ENCODE measurements at places on chromosomes 6 and 20.

GRCh38 chr6:28542440-28543296, 17.0 kb downstream of the GPX5 start:
- peak; percentile 64 for DNase-seq

GRCh38 chr20:37895166-37895565, 7.8 kb upstream of the VSTM2L start:
- no peak for DNase-seq

- DNase-seq, result no peak
These were observed 79.8 kb downstream of the PSMB1 start for GRCh38 chr6:170473301-170473717.

DNA sequence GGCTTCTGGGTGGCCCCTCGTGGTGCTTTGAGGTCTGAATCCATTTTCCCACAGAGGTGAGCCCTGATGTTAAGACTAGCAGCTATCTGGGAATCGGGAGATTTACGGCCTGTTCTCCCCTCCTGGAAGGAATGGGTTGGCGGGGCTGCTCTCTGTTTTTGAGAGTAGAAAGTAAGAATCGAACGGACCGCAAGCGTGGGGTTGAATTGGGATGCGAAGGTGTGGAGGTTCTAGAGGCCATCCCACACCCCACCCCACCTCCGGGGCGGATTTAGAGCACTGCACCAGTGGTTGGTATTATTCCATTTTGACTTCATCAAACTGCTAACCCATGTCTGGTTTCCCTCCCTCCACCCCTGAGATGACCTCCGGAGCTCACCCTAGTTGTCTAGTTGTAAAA, 11.5 kb downstream of the PYGB start:
- DNase-seq, result no peak

- no peak for DNase-seq
These were observed 85.2 kb upstream of the ECI2 start for GRCh38 chr6:4220558-4220957.

- no peak for DNase-seq
These were observed 15.9 kb upstream of the SPAG4 start for GRCh38 chr20:35599776-35600120.

DNA sequence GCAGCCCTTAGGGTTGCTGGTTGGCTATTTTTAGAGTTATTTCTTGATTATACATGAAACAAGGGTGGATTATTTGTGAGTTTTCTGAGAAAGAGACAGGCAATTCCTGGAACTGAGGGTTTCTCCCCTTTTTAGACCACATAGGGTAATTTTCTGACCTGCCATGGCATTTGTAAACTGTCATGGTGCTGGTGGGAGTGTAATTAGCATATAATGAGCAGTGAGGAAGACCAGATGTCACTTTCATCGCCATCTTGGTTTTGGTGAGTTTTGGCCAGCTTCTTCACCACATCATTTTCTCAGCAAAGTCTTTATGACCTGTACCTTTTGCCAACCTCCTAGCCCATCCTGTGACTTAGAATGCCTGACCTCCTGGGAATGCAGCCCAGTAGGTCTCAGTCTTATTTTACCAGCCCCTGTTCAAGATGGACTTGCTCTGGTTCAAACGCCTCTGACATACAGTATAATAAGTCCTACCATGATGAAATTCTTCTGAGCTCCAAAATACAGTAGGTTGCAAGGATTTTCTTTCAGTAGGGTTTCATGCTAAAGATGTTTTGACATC, 117.1 kb downstream of the ISM1 start:
- no peak for DNase-seq

- DNase-seq, result no peak
These were observed 236.4 kb upstream of the TENT5A start for GRCh38 chr6:81988871-81989270.

- no peak for DNase-seq
These were observed 267.1 kb downstream of the ADGB start for GRCh38 chr6:146865756-146866379.

- DNase-seq, result no peak
These were observed 21.8 kb downstream of the SLC35F1 start for GRCh38 chr6:117928833-117929232.

DNA sequence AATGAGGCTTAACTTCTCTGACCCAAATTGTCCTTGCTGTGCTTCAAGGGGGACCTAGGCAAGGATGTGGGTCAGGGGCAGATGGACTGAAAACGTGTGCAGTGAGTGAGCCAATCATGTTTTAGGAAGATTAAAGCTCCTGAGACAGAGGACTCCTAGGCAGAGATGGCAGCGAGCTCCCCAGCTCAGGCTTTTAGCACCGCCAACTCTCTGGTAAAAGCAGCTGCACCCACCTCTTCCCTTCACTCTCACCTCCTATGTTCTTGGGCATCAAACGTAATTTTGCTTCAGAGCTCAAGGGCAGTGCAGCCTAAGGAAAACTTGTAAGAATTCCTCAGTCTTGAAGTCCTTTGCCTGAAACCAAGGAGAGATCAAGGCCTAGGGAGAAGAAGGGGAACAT, 10.3 kb downstream of the RPP21 start:
- no peak for DNase-seq

DNA sequence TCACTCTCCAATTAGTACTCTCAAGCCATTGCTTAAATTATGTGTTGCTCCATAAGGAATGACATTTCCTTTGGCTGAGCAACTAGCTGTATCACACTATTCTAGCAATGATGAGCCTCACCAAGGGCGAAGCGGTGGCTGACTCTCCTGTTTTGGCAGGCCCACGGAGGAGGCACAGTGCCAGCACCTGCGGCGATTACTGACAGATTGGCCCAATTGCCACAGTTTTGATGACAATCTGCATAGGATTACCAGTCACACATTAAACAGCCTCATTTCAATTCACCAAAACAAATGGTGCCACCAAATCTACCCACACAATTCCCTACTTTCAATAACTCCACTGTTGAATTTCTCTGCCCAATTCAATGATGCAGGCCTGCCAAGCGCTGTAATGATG, 286.9 kb downstream of the PTPRK start:
- DNase-seq, result no peak

DNA sequence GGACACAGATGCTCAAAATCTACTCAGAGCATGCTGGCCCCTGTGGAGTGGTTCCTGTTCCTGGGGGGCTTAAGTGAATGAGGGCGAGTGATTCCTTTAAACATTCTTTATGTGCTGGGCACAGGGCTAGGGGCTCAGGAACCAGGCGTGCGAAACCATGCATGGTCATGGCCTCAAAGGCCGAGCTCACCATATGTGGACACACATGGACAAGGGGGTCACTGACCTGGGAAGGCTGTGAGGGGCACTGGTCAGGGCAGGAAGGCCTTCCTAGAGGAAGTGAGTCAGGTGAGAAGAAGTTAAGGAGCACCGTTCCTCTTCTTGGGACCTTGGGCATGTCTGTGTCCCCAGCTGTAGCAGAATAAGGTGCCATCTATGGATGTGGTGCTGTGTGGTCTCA, 74.6 kb upstream of the BHLHE23 start:
- DNase-seq, result no peak

- no peak for DNase-seq
These were observed 4.1 kb upstream of the ADISSP start for GRCh38 chr20:3771552-3772058.

GRCh38 chr20:44326391-44327159, 10.3 kb upstream of the R3HDML start:
- no peak for DNase-seq

- DNase-seq, result no peak
These were observed 282.7 kb downstream of the ADGB start for GRCh38 chr6:146881228-146882181.

DNA sequence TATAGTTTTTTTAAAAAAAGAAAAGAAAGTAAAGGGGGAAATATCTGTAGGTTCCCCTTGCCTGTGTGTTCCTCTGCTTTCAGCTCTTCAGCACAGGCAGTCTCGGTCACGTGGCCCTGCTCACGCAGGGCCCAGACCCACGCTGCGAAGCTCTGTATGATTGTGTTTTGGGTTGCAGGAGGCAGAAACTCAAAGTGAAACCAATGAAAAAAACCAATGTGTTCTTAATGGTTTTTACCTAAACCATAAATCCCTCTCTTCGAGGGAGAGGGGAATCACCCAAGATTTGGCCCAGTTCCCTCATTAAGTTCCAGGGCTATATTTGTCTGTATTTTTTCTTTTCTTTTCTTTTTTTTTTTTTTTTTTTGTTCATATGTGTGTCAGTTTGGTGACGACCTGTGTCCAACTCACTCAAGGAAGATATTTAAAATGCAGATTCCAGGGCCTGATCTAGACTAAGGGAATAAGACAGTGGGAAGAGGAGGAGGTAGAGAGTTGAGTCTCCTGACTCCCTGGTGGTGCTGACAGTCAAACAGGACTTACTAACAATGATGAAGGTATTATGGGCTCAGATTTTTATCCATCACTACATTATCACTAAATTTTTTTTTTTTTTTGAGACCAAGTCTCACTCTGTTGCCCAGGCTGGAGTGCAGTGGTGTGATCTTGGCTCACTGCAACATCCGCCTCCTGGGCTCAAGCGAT, 33.8 kb upstream of the RREB1 start:
- no peak for DNase-seq

DNA sequence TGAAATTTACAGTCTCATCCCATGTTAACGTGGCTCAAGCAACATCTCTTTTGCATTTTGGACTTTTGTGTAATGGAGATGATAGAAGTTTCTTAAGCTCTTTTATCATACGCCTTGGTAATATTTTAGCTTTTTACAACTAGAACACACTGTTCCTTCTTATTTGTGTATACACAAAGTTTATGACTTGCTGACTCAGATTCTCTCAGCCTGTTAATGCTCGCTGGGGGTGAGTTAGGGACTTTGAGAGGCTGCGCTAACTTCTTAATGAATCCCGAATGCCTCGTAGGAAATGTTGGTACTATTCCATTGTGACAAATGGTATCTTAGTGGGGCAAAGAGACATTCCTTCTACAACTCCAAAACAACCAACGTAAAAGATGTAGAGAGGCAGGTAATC, 509.7 kb downstream of the DOK5 start:
- DNase-seq, result no peak

- DNase-seq, result no peak
These were observed 32.2 kb downstream of the HTR1E start for GRCh38 chr6:86969573-86969972.

GRCh38 chr6:126696921-126697693, 357.2 kb downstream of the CENPW start:
- DNase-seq, result no peak

- DNase-seq, result no peak
These were observed 1.8 kb downstream of the ALDH8A1 start for GRCh38 chr6:134948142-134948541.

GRCh38 chr20:36144336-36144735, 10.2 kb upstream of the EPB41L1 start:
- DNase-seq, result no peak

DNA sequence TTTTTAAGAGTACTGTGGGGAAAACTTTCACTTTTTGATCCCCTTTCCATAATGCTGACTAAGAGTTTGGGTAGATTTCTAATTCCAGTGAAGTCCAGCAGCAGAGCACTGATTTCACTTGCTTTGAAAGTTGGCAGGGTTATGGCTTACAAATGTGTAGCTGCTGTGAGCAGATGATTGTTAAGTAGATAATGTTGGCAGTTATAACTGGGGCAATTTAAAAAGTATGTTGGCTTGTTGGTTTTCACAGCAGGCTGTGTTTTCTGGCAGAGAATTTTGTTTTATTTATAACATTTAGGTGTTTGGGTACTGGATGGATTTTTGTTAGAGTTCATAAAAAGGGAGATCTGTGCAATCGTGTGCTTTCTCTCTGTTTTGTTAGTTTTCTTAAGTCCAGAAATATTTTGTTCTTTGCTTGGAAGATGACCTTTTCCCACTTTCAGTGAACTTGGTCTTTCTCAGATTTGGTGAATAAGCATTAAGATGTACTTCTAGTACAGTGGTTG, 31.4 kb downstream of the AFDN start:
- peak; percentile 28 for DNase-seq

DNA sequence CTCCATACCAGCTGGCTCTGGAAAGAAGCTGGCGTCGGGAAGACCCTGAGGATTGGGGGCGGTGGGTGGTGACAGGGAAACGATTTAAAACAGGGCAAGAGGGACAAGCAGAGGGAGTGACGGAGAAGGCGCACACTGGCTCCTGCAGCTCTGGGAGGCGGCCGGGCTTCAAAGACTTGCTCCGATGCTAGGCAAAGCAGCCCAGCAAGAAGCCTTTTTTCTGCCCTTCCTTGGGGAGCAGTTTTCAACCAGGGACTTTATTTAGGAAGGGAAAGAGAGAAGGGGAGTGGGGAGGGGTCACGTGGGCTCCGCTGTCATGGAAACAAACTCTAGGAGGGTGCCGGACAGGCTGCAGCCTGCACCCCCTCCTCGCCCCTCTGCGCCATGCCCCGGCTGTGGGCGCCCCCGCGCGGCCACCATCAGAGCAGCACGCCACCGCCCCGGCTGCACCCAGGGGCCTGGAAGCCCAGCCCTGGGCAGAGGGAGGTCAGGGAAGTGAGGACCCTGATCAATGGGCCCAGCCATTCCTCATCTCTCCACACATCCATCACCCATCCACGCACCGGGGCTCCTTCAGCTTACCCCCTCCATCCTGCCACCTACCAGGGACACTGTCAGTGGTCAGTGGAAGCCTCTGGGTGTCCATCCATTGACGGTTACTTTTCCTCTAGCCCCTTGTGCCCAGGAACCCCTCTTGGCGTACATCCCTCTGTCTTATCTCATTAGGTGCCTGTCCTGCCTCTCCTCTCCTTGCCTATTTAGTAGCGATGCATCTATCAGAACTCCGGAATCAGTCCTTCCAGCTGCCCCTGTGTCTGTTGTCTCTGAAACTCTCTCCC, 66.6 kb upstream of the CCDC167 start:
- no peak for DNase-seq

DNA sequence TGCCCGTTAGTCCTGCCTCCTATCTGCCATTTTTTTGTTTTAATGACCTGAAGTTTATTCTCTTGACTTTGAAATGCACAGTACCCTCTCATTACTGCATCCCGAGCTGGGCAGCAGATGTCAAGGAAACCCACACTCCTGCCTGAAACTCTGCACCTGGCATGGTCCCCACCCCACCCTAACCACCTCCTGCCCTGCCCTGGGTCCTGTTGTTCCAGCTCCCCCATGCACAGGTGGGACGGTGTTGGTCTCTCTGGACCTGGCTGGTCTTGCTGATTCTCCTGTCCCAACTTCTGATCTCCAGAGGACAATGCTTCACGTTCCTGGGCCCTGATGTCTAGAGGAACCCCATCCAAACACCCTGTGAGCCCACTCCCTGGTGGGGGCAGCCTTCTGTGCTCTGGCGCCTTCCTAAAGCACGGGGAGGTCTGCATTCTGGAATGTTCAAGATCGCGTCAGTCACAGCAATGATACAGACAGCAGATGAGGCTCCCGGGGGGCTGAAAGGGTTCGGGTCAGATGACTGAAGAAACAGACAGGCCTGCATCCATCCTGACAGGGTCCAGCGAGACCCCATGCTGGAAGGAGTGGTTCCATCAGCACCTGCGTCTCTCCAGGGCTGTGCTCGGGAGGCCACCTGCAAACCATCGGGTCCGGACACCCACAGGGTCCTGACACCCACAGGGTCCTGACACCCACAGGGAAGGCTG, 73.6 kb downstream of the ERMARD start:
- no peak for DNase-seq

- no peak for DNase-seq
These were observed 25.9 kb downstream of the ZBP1 start for GRCh38 chr20:57594092-57594951.

DNA sequence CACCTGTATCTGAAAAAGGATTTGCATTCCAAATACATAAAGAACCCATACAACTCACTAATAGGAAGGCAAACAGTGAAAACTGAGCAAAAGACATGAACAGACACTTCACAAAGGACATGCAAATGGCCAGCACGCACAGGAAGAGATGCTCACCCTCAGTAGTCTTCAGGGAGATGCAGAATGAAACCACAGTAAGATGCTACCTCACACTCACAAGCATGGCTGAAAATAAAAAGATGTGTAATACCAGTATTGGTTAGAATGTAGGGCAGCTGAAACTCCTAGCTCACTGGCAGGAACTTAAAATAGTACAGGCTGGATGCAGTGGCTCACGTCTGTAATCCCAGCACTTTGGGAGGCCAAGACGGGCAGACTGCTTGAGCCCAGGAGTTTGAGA, 64.6 kb downstream of the SNX5 start:
- no peak for DNase-seq

Measured in non-pigmented ciliary epithelial cell (primary cell).